Activated T-cell treated with anti-CD3 and anti-CD28 coated beads, Interleukin-2, amount 50 U/mL, for 4 hours (primary cell): ENCODE measurements at places on chromosomes 3 and 15. TPM values are rescaled to one million over a fixed set of nuclear protein-coding genes. Genes with fewer than 3 reads are reported as not detected.

TM6SF1 gene
- total RNA-seq, result 0.40 TPM

SPTBN5 gene
- 0.69 TPM for total RNA-seq

GOLGA8A gene
- total RNA-seq, result 98.8 TPM

IL16 gene
- 45.0 TPM for total RNA-seq

NR1I2 gene
- 0.47 TPM for total RNA-seq

CNTN6 gene
- not detected for total RNA-seq

PAK6 gene
- total RNA-seq, result 0.84 TPM
